ENCODE measurements at places on chromosomes 6 and 20.

DNA sequence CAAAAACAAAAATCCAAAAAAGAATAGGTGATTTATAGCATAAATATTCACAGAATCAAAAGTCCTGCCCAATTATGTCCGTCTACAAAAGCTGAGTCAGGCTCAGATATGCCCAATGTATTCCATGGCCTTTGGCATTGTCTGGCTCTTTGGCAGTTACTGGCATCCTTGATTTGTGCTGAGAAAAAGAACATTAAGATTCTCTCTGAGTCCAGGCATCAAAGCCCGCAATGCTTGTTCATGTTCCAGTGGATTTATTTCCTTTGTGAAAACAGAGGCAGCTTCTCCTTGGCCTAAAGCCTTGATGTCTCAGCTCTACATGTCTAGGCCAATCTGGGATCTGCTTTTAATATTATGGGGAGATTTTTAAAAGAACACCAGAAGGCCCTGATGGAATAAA, 76.1 kb upstream of the SLC4A11 start:
- no peak for DNase-seq

- no peak for DNase-seq
Observed at GRCh38 chr20:20341371-20341770, 26.5 kb upstream of the INSM1 start.

GRCh38 chr6:99415446-99415845, 9.7 kb downstream of the PNISR start:
- DNase-seq = no peak

DNA sequence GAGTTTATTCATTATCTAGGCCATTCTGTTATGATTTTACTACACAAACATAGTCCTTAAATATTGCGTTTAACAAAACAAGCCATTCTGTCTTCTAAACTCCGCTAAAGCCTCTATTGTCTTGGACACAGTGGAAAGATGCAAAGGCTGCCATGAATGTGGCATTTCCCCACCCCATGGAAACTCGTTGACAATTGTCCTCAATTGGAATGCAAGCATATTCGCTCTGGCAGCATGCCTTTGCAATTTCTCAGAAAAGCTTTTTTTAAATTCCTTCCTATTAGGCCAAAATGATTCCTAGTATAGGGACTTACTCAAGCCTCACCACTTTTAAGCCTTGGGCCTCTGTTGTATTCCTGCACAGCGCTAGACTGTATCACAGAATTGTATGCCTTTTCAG, 22.8 kb downstream of the OR2A4 start:
- DNase-seq = no peak

DNA sequence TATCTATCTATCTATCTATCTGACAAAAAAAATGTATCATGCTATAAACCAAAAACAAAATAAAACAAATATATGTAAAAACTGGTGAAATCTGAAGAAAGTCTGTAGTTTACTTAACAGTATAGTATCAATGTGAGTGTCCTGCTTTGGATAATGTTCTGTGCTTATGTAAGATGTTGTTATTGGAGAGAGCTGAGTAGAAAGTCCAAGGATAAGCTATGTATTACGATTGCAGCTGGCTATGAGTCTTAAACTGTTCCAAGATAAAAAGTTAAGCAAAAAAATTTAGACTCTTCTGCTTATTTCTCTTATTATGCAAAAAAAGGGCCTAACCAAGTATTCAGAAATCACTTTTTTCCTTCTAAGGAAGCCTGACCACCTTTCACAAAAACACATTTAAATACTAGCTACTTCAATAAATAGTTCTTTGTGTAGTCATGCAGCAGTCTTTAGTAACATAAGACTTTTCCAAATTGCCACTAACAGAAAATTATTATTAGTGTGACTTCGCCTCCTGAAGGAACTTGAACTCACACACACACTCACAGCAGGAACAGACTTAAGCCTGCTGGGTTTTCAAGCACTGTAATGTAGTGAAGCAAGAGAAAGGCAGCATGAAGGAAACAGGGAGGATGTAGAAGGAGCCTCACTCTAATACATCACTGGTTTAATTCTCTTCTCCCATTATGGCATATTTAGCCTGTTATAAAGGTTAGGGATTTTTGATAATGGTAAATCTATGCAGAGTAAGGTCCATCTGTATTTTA, 265.8 kb upstream of the GJE1 start:
- no peak for DNase-seq

- DNase-seq = no peak
Observed at GRCh38 chr6:33927616-33928015, 123.8 kb upstream of the MLN start.

DNA sequence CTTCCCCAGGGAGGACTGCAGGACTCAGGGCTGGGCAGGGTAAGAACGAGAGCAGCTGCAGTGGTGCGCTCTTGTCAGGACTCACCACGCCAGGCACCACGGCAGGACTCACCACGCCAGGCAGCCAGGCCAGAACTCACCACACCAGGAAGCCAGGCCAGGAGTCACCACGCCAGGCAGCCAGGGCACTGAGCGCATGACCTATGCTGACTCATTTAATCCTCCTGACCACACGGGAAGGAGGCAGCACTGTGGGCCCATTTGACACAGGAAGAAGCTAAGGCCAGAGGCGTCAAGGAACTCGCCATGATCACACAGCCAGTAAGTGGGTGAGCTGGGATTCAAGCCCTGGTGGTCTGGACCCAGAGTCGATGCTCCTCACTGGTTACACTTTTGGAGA, 189.3 kb downstream of the PREX1 start:
- DNase-seq = no peak

GRCh38 chr6:153623496-153623895, 415.5 kb upstream of the OPRM1 start:
- DNase-seq = no peak

- DNase-seq = no peak
Observed at GRCh38 chr6:170247178-170247701, 43.6 kb downstream of the DLL1 start.

DNA sequence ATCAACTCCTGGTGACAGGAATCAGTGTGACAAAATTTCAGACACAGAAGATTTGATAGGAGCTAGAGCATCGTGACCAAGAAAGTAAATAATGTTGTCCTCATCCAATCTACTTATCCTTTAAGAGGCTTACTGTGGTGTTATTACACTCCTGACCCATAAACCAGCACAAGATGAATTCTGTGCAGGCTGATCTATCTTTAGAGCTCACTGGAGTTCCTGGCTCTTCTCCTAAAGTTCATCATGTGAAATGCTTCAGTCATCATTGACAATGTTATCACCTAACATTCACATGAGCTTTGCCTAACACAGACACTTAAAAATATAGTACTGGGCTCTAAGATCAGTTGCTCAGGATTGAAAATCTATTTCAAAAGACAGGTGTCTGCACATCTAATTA, 271.0 kb upstream of the HSF2 start:
- DNase-seq = no peak

- peak; percentile 59 for DNase-seq
Observed at GRCh38 chr6:56542364-56543331, 100.0 kb downstream of the DST start.

DNA sequence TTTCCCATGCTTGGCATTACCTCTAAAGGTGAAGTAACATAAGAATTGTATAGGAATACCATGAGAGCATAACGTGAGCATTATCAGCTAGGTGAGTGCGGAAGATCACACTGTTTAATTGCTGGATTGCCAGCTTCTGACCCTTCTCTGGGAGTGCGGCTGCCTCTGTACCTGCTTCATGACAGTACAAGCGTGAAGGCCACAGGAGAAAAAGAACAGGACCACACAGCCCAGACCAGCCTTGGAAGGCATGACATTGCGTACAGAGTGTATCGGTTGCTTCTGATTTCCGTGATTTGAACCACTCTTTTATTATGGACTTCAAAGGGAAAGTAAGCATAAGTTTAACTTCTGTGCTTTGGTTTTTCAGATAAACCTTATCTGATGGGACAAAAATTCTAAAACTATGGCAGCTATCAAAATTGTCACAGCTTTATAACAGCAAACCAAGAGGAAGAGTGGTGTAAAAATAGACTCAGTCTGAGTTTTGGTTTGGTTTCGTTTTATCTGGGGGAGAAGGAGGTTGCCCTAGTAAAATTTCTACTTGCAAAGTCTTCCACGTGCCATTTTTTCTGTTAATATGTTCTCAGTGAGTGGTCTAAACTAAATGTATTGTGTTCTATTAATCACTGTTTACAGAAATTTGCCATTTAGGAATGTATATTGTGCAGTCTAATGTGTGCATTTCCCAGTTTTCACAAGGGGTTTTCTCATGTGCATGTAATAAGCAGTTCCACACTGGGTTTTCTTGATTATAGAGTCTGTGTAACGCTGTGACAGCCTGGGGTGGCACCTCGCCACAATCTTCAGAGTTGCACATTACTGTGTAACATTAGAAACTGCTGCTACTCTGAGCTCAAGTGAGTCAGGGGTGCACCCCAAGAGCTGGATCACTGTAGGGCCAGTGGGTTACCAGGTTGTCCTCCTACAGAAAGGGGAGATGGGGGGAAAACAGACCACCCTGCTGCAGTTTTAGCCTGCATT, 97.3 kb downstream of the RPP40 start:
- DNase-seq = no peak

DNA sequence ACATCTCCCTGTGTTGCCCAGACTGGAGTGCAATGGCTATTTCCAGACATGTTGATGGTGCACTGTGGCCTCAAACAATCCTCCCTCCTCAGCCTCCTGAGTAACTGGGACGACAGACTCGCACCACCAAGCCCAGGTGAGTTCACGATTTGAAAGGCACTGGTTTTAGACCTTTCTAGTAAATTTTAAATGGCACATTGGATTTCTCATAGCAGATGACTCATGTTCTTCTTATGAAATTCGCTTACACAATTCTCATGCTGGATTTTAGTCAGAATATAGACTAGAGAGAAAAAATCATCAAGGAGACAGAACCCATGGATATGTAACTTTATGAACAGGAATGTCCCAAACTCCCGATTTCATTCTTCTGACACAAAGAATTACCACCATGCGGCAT, 18.1 kb upstream of the PXDC1 start:
- DNase-seq = no peak

DNA sequence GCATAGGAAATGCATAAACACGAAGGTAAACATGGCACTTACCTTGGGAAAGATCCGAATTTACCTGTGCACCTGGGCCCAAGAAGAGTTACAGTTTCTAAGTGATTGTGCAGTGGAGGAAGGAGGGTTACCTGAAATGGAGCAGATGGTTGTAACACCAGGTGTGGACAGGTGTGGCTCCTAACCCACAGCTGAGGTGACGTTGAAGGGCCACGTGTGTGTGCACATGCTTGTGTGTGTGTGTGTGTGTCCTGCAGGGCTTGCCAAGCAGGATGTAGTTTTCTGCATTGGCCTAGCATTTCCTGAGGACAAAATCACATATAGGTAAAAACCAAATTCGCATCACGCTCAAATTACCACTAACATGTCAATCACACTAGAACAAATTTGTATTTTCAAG, 240.8 kb downstream of the ANKRD60 start:
- no peak for DNase-seq

- no peak for DNase-seq
Observed at GRCh38 chr6:131654326-131654725, 17.2 kb downstream of the ENPP3 start.

- DNase-seq = no peak
Observed at GRCh38 chr20:33908336-33908735, 85.4 kb upstream of the RALY start.

- DNase-seq = peak; percentile 67
Observed at GRCh38 chr20:36835453-36836198, 40.3 kb upstream of the TLDC2 start.

DNA sequence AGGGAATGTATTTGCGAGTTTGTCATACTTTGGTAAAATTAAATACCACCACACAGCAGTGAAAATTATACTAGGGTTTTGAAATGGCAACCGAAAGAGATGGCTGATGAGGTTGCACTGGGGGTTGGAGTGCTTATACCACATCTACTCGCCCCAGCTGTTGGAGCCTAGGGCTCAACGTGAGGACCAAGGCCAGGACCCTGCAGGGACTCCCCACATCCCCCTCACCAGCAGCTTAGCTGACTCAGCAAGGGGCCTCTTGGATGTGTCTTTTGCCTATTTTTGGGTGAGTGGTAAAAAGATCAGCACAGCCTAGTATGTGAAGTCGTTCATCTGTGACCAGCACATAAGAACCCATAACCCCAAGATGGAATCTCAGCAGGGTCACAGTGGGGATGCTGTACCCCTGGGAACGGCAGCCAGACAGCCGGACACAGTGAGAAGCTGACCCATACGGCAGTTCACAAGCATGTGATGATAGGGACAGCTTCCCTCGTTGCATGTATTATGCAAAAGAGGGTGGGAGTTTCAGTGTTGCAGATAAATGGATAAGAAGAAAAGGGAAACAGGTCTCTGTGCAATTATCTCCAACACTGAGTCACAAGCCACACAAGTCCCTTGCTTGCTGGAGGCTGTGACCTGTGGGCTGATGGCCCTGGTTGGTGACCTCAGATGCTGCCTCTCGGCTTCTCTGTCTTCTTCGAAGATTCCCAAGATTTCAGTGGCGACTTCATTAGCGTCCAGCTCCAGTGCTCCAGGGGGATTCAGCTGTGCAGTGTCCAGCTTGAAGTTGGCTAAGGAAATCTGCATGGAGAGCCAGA, 20.9 kb upstream of the SPO11 start:
- DNase-seq = no peak

- no peak for DNase-seq
Observed at GRCh38 chr6:137369136-137369535, 125.1 kb downstream of the OLIG3 start.

DNA sequence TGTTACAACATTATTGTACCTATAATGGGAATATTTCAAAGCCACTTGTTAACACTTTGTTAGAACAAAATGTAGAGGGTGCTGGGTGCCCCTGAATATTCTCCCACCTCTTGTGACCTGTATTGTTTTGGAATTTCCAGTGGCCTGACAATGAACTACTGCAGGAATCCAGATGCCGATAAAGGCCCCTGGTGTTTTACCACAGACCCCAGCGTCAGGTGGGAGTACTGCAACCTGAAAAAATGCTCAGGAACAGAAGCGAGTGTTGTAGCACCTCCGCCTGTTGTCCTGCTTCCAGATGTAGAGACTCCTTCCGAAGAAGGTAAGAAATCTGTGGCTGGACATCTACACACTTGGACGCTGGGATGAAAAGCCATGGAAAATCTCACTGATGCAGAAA, 28.9 kb downstream of the PLG start:
- no peak for DNase-seq
